ENCODE measurements at places on chromosomes 7 and 10.

DNA sequence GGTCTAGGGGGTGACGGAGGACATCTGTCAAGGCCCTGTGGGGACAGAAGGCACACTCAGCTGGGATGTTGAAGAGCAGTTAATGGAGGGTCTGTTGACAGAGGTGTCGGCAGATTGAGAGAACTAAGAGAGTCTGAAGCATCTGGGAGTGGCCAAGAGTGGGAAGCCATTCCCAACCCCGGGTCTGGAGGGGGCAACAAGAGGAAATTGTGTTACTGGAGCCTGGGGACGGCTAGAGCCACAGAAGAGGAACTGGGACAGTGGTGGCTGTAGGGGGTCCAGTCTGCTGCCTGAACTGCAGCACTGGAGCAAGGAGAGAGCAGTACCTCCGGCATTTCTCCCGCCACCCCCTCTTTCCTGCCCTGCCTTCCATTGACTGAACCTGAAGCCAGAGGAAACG is 136.6 kb downstream of the CHN2 start:
- no peak for DNase-seq

GRCh38 chr7:150734254-150734653 is 3.0 kb upstream of the GIMAP5 start:
- DNase-seq, result no peak

GRCh38 chr10:91391920-91392319 is 18.2 kb upstream of the HECTD2 start:
- DNase-seq, result no peak

GRCh38 chr10:106711313-106711906 is 453.1 kb downstream of the SORCS1 start:
- DNase-seq, result no peak

GRCh38 chr7:70361821-70362220 is 763.5 kb downstream of the AUTS2 start:
- DNase-seq, result no peak

DNA sequence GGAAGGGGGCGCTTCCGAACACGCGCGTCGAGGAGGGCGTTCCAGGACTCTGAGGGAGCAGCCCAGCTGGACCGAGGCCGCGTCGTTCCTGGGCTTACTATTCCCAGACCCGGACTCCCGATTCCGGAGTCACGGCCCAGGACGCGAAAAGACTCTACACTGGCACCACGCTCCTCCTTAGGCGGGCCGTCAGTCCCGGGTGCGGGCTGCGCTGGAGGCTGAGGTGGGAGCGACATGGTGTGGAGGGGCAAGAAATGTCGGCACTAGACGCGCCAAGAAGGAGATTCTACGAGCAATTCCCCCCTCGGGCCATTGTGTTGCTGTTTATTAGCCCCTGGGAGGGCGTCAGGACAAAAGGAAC is 584 bp upstream of the RUNDC3B start:
- no peak for DNase-seq

DNA sequence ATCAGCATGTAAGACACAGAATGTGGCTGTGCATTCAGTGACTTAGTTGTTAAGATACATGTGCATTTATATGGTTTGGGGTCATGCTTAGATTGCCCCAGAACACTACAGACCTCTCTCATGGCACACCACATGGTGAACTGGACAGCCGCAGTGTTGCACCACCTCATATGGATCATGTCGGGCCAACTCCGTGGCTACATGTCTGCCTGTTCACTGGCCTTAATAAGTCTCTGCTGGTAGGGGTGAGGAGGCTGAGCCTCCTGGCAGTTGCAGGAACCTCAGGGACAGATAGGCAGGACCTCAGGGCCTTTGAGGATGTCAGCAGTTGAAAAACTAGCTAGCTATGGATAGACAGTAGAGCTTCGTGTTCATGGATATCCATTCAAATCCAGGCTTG is 751.0 kb downstream of the GRID1 start:
- no peak for DNase-seq

DNA sequence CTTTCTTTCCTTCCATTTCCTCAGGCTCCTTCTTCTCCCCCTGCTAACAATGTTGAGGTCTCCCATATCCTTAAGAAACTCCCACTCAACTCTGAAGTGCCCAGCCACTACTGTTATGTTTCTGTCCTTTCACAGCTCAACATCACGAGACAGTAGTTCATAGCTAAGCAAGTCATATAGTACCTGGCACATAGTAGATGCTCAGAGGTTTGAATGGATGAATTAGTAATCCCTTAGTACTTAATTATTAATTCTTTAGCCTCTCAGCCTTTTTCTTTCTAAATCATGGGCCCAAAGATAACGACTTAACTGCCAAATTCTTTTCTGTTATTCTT is 22.6 kb downstream of the CSGALNACT2 start:
- DNase-seq, result no peak

- DNase-seq, result no peak
Measured at GRCh38 chr10:131490991-131491594, 179.6 kb upstream of the TCERG1L start.

Measured in activated T-cell treated with anti-CD3 and anti-CD28 coated beads, Interleukin-2, amount 50 U/mL, for 1 hour (primary cell).